CD4-positive, alpha-beta T cell treated with Interleukin-2 at 100 ng/mL for 4 hours (primary cell): ENCODE measurements at places on chromosomes 6 and 20.
A peak's percentile ranks its signal among the peaks of the same experiment; 100 is the strongest.

DNA sequence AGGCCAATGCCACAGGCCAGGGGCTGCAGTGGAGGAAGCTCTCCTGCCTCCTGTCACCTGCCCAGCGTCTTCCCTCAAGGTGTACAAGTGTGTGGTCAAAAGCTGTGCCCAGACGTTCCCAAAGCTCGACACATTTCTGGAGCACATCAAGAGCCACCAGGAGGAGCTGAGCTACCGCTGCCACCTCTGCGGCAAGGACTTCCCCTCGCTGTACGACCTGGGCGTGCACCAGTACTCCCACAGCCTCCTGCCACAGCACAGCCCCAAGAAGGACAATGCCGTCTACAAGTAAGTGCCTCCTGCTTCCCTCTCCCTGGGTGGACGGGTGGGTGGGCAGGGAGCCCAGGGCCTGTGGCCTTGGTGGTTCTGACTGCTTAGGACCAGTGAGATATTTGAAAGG lies 38.2 kb downstream of the ZNF341 start:
- DNase-seq, result no peak

- DNase-seq, result no peak
Observed at GRCh38 chr6:97438011-97438671, 155.1 kb upstream of the MMS22L start.

DNA sequence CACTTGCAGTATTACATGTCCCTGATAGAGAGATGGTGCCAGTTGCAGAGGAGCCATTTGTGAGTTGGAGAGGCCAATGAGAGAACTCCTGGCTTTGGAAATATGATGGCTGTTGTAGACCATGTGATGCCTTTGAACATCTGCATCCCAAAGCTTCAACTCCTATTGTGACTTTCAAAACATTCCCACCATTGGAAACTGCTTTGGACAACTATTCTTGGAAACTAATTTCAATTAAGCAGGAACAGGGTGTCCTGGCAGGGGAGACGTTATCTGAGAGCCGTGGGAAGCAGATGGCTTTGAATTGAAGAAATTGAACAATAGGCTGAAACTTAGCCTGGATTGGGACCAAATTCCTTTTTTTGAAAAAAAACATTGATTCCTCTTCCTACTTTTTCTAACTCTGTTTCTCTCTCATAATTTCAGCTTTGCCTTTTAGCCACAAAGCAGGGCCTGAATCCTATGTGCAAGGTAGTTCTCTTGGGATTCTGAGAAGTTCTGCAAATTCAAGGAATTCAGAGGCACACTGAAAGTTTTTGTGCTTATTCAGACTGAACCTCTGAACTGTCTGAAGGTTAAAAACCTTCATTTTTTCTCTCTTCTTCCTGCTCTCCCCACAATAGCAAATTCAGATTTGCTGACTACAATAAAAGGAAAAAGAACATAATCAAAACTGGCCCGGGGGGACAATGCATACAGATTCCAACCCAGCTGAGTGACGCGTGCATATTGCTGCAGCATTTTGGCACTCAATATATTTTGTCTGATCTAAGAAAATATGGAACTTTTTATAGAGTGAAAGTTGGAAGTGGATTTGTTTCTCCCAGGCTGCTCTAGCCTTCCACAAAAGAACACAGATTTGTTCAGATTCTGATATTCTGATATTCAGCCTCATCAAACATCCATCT lies 720.4 kb upstream of the CHD6 start:
- DNase-seq, result no peak

GRCh38 chr6:108584323-108584722 lies 23.6 kb downstream of the FOXO3 start:
- DNase-seq, result no peak

DNA sequence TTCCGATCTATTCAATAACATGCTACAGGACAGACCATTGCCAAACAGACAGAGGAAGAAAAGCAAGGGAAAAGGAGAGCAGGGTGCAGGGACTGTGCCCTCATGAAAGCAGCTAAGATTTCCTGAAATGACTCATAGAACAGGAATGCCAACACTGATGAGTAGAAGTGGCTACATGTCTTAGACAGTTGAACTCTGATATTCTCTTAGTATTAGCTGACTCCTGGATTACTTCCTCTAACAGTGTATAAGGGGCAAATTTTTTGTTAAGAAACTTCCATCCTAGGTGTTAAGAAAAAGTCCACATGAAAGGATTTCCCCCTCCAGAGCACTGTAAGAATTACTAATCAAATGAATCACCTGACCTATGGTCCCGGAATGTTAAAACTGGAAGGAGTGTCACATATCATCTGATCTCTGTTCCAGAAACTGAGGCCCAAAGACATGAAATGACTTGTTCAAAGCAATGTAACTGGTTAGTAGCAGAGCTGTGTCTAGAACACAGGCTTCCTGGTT lies 224.9 kb downstream of the IBTK start:
- no peak for DNase-seq

GRCh38 chr6:422433-423054 lies 31.0 kb downstream of the IRF4 start:
- peak; percentile 51 for DNase-seq

DNA sequence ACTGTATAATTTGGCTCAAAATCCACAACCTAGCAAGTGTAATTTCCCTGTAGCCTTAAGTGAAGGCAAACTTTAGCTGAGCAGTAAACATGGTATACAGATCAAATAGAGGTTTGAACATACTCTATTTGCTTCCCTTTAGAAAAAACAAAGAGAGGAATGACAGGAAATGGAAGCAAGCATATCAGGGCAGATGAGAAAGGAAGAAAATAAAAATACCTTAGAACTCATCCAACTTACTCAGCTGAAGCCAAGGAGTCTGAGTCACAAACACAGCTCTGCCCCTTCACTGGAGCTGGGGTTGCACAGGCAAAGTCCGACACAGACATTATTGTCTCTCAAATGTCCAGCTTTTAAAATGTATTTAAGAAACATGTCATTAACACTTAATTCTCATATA lies 379.9 kb upstream of the IRAK1BP1 start:
- DNase-seq, result no peak

GRCh38 chr20:52921340-52921739 lies 50.8 kb upstream of the TSHZ2 start:
- no peak for DNase-seq

DNA sequence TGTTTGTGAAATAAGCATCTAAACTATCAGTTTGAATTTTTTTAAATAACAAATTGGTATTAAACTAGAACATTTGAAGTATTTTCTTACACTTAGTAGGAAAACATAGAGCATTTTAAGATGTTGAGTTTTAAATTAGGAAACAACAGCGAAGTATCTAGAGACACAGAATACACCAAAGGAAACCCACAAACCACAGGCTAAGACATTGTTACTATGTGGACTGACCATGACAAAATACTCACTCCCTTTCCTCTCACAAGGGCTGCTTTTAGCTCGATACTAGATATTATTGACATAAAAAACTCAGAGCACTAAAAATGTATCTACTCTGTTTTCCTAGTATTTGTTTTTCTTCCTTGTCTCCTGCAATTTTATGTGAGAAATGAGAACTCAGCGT lies 266.0 kb upstream of the CITED2 start:
- no peak for DNase-seq

GRCh38 chr6:138012682-138013081 lies 94.5 kb downstream of the PERP start:
- DNase-seq, result no peak

GRCh38 chr20:15619816-15620215 lies 953.4 kb downstream of the KIF16B start:
- DNase-seq, result no peak

GRCh38 chr20:61370841-61371303 lies 118.8 kb downstream of the CDH4 start:
- no peak for DNase-seq

DNA sequence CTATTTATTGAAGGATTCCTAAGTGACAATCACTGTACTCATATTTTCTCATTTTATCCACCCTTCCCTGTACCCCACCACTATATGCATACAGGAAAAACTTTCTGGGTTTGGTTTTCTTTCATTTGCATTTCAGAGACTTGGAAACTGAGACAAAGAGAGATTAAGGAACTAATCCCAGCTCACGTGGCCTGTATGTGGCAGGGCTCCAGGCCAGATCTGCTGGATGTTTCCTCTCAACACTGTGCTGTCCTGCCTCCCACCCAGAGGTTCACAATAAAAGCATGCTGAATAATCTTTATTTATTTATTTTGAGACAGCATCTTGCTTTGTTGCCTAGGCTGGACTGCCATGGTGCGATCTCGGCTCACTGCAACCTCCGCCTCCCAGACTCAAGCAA lies 50.2 kb downstream of the CEP162 start:
- DNase-seq, result no peak

- DNase-seq, result no peak
Observed at GRCh38 chr6:156060013-156060412, 604.4 kb upstream of the NOX3 start.

DNA sequence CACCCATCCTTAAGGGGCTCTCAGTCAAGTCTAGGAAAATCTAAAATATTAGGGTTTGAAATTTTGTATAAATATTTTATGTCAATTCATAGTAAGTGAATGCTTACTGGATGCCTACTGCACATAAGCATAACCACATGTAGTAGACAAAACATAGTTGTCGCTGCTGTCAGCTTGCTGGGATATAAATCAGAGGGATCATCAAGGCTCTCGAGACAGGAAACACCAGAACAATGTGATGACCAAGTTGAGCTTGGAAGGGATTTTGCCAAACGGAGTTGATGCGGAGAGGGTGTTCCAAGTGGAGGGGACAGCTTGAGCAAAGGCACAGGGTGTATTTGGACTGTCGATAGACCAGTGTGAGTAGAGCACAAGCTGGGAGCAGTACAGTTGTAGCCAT lies 105.8 kb upstream of the SUPT3H start:
- no peak for DNase-seq

DNA sequence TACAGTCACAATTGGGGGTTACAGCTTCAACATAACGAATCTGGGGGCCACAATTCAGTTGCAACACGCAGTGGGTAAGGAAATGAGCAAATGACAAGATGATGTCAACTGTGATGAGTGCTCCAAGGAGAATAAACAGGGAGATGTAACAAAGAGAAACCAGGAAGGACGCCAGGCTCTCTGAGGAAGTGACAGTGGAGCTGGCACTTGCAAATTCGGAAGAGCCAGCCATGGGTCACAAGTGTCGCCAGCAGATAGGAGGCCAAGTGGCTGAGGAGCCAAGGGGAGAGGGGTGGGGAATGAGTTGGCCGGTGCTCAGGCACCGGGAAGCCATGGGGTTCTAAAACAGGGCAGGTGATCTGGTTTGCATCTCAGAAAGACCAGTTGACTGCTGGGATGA lies 136.4 kb downstream of the EYA2 start:
- no peak for DNase-seq

DNA sequence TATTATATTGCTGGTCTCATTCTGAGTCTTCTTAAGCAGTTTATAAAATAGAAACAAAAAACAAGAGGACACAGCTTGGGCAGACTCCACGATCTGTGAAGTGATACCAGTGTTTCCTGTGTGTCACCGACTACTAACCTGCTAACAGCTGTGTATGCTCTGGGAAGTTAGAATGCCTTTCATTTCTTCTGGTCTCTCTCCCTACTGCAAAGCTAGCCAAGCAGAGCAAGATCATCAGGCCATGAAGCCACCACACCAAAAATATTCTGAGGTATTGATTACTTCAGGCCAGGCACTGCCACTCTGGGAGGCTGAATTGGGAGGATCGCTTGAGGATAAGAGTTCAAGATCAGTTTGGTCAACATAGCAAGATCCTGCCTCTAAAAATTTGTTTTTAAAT lies 46.9 kb upstream of the SMIM29 start:
- peak; percentile 5 for DNase-seq

DNA sequence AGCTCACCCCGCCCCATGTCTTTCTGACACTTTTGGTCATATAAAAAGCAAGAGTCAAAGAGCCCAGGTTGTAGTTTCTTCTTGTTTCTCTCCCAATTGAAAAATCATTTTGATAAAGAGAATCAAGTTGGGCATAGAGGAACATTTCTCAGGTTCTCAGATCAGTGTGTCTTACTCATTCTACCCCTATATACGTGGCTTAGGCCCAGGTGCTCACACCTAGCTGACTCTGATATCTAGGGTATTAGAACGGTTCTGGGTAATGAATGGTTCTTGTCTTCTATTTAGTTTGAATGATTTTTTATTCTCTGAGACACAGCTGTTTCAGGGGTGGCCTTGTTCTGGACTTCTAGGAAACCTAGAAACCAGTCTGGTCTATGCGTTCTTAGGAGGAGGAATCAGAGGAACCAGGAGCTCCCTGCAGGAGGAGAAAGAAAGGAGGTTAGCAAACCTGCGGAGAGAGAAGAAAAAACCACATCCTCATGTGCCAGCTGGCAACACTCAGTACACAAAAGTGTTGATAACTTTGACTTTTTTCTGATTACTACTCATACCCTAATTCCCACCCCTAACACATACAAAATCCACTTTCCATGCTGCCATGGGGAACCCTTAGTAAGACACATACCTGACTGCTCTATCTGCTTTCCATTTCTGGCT lies 178.0 kb downstream of the CLIC5 start:
- DNase-seq, result no peak

GRCh38 chr6:15901141-15902115 lies 227.5 kb upstream of the MYLIP start:
- DNase-seq, result no peak

- no peak for DNase-seq
Observed at GRCh38 chr6:144993870-144994269, 708.7 kb downstream of the UTRN start.

DNA sequence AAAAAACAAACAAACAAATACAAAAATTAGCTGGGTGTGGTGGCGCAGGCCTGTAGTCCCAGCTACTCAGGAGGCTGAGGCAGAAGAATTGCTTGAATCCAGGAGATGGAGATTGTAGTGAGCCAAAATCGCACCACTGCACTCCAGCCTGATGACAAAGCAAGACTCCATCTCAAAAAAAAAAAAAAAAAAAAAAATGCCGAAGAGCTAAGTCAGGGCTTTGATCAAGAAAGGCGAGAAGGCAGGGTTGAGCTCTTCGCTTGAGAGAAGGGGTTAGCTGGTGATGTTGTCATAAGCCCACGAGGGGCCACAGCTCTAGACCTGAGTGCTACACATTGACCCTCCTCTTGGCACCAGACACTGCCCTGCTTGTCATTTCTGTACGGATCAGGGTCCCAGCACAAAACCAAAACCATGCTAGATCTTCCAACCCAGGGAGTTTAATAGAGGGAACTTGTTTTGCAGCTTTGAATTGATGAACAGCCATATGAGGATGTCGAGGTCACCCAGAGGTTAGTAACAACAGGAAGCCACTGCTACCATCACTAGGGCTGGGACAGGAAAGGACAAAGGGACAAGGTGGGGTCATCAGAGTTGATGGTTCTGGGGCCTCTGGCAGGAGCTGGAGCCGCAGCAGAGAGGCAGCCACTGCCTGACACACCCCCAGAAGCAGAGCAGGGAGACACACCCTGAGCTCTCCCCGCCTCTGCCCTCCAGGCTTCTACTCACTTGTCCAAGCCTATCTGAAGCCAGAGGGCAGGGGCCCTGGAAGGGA lies 122.7 kb downstream of the SNX5 start:
- DNase-seq, result no peak

- no peak for DNase-seq
Observed at GRCh38 chr6:47335466-47335865, 25.8 kb upstream of the TNFRSF21 start.

DNA sequence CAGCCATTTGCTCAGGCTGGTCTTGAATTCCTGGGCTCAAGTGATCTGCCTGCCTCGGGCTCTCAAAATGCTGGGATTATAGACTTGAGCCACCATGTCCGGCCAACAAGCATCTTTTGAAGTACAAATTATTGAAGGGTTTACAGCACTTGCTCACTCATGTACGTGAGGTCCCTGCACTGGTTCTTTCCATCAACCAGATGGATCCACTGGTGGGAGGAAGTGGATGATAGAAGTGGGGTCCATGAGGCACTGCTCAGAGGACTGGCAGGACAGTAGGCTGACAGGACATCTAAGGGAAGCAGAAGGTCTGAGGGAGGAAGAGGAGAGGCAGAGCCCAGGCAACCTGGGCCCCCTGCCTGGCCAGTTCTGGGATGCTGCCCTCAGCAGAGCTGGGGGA lies 109.2 kb upstream of the NXT1 start:
- no peak for DNase-seq
